ENCODE measurements at places on chromosomes 4 and X.

GRCh38 chr4:89307178-89307445 lies 488 bp downstream of the GPRIN3 start:
- DNase-seq = no peak

DNA sequence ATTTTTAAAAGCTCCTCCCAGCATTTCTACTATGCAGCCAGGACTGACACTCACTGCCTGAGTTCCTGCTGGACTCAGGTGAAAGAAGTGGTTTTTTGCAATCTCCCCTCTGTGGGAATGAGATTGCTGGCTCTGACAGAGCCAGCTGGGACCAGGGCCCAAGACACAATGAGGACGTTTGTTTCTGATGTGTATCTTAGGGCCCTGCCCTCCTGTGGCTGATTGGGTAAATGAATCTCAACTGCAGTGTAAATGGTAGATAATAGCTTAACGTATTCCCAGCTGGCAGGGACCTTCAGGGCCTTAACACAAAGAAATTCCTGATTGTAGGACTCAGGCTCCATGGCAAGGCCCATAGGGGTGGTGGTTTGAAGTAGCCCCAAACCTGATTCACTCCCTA lies 85.8 kb upstream of the PRPS1 start:
- no peak for DNase-seq

- peak; percentile 38 for DNase-seq
Observed at GRCh38 chr4:121484633-121485032, 103.8 kb upstream of the QRFPR start.

DNA sequence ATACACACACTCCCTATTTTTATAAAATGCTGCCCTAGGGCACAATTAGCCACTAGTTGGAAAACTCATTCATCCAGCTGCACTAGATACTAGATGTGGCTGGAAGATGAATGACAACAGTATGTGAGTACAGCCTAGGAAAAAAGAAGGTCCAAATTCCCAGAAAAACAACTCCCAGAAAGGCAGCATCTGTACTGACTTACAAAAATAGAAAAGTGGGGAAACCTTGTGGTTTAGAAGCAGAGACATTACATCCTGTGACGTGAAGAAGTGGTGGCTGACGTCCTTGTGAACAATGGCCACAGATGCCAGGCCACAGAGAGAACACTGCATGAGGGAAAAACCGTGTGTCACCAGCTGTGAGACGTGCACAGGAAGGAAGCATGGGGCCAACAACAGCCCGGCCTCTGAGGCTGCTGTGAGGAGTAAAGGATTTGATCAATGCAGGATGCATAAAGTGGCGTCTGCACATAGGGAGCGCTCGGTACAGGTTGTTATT lies 81.2 kb downstream of the SPRY1 start:
- peak; percentile 41 for DNase-seq

DNA sequence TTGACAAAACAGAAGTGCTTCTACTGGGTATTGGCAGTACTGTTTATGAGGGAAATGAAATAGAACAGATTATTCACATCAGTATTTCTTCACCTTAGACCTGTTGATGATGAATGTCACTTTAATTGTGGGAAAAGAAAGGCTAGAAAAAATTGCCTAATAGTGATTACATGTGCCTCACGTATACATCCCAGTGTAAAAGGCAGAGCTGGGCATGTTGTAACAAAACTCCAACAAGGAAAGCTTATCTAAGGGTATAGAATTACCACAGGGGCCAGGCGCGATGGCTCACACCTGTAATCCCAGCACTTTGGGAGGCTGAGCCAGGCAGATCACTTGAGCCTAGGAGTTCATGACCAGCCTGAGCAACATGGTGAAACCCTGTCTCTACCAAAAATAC lies 4.2 kb downstream of the PGM2 start:
- DNase-seq = no peak

GRCh38 chr4:173827707-173828106 lies 297.7 kb upstream of the HAND2 start:
- no peak for DNase-seq

DNA sequence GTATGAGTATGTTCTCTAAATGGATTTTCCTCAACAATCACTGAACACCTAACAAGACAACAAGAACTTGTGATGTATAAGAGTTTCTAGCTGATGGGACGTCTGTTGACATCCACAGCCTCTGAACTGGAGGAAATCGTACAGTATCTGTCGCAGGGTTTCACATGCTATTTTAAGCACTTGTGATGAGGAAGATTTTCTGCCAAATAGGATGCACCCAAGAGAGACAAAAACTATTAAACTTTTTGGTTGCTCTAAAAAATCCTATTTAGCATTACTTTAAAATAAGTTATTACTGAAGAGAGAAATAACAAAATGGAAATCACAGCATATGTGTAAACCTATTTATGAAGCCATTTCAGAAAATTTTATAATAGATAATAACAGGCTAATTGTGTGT lies 356.1 kb upstream of the SLC7A11 start:
- DNase-seq = no peak

DNA sequence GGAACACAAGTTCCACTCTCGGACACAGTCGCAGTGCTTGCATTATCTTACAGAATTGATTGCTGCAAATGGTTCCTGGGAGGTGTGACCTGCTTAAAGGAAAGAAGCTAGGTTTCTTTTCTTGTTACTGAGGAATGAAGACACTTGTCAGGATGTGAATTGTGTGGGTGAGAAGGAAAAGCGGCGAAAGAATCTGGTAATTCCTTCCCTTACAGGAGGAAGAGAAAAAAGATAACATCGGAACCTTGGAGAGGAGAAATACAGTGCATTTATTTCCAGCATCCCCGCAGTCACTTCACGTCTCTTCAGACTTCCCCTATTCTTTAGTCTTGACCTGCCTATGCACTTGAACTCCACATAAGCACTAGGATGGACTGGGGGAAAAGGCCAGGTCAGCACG lies 389 bp upstream of the CCSER1 start:
- no peak for DNase-seq

DNA sequence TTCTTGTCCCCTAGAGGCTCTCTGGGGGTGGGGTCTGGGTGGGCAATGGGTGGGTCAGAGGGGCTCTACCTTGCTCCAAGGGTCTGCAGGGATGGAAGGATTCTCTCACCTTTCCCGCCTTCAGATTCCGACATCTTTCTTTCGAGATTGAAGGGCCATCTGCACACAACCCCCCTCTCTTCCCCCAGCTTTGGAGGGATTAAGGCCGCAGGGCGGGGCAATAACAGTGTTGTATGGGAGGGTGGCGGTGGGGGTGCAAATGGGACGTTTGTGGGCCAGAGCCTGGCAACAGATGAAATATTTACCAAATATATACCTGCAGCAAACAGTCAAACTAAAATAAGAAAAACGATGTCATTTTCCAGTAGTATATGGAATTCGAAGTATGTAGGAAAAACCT lies at the start of gene CACNA1F:
CACNA1F (minus strand) TSS at position 165 of the 400 bp plus-strand sequence; CDS start at position 134, 31 bp downstream.
- DNase-seq = no peak

- DNase-seq = peak; percentile 13
Observed at GRCh38 chr4:13985837-13986236, 358.3 kb upstream of the BOD1L1 start.

- DNase-seq = no peak
Observed at GRCh38 chr4:99876946-99877345, 17.3 kb downstream of the LAMTOR3 start.
